ENCODE measurements at places on chromosomes 3 and 15.
A peak's percentile ranks its signal among the peaks of the same experiment; 100 is the strongest.

DNA sequence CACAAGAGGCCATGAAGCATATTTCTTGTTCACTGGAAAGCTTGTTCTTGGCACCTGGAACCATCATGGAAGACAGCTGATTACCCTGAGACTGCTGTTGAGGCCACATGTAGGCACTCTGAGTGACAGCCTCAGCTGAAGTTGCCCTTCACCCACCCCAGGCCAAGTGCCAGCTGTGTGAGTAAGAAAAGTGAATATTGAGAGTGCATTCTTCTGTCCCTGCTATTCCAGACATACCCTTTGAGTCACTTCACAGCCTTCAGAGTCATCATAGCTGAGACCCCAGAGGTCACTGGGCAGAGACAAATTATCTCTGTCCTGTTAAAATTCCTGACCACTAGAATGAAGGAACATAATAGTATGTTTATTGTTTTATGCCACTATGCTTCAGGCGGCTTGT lies 79.6 kb downstream of the NFKBIZ start:
- no peak for DNase-seq

- DNase-seq = no peak
These were observed 200.1 kb downstream of the SLC9A9 start for GRCh38 chr3:143648218-143648617.

GRCh38 chr3:96209699-96210098 lies 604.7 kb upstream of the EPHA6 start:
- DNase-seq = no peak

DNA sequence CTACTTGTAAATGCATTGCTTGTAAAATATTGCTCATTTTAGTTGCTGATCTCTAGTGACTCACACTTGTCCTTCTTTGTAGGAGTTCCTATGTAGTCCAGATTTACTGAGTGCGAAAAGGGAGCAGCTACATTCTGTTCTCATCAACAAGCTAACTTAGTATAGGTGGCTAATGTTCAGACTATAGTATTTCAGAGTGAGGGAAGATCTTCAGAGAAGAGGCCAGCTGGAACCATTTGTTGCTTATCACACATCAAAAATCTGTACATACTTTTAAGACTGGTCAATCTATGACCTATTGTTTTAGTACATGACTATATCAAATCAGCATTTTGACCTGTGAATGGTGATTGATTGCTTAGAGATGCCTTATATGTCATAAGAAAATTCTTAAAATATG lies 71.3 kb upstream of the THSD4 start:
- no peak for DNase-seq

DNA sequence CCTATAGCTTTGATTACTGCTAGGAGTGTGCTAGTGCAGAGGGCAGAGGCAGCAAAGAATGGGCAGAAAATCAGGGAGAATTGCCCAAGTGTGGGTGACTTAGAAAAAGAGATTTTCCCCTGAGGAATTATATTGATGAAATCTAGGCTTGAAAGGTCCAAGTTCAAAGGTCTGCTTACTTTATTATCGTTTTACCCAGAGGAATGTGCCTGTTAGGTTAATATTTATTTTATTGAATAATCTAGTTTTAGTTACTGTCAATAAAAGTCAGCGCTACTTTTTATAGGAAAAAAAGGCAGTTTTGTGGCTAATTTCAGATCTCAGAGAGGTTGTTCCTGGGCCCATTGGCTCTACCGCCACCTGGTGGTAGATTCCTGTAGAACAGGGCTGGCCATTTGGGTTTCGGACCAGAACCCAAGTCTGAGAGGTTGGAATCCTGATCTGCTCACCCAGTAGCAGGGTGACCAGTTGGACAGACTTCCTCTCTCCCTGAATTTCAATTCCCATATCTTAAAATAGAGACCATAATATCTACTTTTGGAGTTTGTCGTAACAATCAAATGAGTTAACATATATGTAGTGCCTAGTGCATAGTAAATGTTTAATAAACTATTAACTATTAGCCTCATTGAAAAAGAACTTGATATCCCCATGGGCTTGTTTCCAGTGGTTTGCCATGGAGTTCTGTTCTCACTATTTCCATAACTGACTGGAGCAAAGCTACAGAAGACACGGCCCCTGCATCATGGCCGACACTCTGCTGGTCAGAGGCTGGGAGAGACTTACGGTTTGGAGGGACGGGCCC lies 62.7 kb upstream of the ZNF148 start:
- peak; percentile 35 for DNase-seq

GRCh38 chr3:30227571-30228301 lies 378.7 kb upstream of the TGFBR2 start:
- no peak for DNase-seq

GRCh38 chr3:16171825-16172224 lies 2.7 kb upstream of the GALNT15 start:
- no peak for DNase-seq

GRCh38 chr3:52299879-52300611 lies 12.4 kb downstream of the GLYCTK start:
- no peak for DNase-seq

GRCh38 chr3:172152874-172153273 lies 113.5 kb downstream of the FNDC3B start:
- DNase-seq = no peak

DNA sequence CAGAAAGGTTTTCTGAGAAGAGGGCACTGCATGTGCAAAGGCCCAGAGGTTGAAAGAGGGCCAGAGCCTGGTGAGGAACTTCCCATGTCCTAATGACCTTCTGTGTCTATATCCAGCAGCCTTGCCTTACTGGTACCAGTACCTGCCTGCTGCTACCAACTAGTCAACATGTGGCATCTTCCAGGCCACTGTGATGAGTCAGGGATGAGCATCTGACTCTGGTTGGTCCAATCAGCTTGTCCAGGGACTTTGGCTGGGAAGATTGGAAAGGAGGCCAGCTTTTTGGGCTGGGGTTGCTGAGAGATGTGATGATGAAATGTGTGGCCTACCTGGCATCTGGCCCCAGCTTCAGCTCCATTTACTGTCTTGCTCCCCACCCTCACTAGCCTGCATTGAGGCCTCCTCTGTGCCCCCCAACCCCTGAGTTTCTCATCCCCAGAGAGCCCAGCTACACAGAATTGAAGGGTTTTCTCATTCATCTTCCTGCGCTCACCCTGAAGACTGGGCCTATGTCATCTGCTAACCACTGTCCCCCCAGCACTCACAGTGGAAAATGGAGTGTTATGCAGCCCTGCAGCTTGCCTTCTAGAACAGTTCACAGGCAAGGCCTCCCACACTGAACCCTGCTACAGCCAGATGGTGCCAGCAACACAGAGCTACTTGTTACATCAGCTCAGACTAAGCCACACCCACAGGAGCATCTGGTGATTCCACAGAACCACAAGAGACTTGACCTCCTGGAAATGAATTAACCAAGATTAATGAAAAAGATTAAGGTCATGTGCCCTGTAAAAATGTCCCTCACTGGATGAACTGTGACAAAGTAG lies 1.3 kb upstream of the TWF2 start:
- no peak for DNase-seq

- no peak for DNase-seq
These were observed 17.9 kb upstream of the SATB1 start for GRCh38 chr3:18442756-18443664.

DNA sequence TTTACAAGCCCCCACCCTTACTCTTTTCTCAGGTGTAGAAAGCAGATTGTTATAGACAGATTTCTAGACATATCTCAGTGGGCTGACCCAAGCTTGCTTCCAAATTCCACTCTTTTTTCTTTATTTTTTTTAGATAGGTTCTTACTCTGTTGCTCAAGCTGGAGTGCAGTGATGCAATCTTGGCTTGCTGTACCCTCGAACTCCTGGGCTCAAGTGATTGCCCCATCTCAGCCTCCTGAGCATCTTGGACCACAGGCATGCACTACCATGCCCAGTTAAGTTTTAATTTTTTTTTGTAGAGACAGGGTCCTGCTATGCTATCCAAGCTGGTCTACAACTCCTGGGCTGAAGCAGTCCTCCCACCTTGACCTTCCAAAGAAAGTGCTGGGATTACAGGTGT lies 53.5 kb upstream of the ADAMTS9 start:
- DNase-seq = no peak

- DNase-seq = no peak
These were observed 653.6 kb downstream of the NSUN3 start for GRCh38 chr3:94716326-94717018.

DNA sequence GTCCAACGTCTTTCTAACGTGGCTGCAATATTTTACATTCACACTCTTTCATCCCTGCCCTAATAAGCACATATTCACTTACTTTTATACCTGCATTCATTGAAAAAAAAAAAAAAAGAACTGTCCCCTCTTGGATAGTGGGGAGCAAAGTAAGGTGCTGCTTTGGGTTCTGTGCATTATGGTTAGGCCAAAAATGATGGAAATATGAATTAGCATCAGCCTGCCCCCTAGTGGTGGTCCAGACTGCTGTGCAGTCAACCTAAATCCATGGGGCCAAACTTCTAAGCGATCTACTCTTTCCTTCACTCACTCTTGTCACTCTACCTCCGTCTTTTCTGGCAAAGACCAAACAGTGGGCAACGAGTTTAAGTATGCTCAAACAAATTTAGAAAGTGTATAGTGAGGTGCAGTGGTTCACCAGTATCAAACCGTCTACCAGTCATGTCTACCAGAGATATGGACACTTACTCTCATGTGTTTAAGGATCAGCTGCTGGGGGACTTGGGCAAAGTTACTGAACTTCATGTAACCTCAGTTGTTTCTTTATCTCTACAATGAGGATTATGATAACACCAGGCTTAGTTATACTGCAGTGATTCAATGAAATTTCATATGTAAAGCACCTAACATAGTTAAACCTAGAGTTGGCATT lies 61.5 kb upstream of the GRM7 start:
- DNase-seq = no peak

DNA sequence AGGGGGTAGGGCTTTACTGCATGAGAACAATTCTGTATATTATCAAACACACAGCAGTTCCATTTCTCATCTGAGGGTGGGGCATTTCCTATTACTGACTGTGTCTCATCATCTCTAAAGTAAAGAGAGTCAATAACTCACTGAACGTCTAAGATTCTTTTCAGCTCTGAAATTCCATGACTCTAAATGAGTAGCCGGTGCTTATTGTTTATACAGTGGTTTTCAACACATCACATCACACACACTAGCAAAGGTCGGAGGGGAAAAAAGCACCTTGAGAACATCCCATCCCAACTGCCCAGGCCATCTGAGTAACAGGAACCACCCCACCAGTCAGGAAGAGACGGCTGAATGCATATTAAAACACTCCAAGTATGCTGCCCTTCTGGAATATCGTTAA lies 196.0 kb downstream of the SUCLG2 start:
- DNase-seq = no peak

DNA sequence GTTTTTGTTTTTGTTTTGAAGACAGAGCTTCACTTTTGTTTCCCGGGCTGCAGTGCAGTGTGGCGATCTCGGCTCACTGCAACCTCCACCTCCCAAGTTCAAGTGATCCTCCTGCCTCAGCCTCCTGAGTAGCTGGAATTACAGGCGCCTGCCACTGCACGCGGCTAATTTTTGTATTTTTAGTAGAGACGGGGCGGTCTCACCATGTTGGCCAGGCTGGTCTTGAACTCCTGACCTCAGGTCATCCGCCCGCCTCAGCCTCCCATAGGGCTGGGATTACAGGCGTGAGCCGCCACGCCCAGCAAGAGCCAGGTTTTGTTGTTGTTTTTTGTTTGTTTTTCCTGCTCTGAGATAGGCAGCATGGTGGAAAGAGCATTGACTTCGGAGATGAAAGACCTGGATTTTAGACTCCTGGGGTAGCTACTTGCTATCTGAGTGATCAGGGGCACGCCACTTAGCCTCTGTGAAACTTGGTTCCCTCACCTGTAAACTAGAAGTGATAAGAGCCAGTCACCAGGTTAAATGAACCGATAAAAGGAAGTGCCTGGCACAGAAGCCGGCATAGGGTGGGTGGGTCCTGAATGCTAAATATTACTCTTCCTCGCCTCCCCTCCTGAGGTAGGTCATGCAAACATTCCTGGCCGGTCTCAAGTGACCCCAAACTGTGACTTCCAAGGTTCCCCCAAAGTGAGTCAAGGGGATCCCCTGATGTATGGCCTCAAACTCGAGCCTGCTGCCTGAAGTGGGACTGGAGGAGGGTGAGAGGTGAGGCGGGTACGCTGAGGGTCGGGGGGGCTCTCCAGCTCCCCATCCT lies 62.9 kb upstream of the MCF2L2 start:
- DNase-seq = no peak

DNA sequence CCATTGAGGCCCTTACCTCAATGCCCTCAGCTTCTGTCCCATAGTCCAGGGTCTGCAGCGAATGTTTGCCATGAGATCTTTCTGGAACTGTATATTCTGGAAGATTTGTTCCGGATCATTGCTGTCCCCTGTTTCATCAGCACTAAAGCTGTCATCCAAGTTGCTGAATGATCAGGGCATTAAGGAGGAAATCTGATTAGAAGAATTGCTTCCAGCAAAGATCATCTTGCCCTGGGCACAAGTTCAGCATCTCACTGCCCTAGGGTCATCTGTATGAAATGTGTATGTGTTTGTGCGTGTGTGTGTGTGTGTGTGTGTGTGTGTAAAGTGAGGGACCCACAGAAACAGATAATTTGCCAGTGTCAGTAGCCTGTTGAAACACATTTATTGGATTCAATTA lies 1.4 kb downstream of the TMC3 start:
- DNase-seq = no peak

DNA sequence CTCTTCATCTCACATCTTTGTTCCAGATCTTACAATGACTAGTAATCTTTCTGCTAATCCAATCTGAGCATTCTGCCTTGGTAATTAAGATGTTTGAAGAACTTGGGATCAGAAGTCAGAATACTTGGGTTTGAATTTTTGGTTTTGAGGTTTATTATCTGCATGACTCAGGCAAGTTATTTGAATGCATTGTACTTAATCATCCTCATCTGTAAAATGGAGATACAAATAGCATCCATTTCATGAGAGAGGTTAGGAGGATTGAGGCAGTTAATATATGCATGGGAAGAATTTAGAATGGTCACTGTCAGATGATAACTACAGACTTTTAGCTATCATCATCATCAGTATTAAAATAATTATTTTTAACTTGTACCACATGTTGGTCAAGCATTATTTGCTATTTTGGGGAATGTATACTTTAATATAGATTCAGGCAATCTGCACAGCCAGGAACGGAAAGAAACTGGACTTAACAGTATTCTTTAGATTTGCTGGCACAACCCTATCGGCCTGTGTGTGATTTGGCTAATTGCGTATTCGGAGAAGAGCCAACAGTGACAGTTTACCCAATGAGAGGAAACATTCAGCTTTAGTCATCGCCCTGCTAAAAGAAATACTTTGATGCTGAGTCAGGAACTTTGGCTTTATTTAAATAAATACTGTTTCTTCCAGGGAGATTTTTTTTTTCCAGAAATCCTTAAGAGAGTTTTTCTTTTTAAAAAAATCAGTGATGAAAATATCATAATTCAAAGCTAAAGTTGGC lies 600.0 kb downstream of the ROBO1 start:
- DNase-seq = no peak

- DNase-seq = no peak
These were observed 2.8 kb downstream of the MAP4 start for GRCh38 chr3:48013288-48013980.

DNA sequence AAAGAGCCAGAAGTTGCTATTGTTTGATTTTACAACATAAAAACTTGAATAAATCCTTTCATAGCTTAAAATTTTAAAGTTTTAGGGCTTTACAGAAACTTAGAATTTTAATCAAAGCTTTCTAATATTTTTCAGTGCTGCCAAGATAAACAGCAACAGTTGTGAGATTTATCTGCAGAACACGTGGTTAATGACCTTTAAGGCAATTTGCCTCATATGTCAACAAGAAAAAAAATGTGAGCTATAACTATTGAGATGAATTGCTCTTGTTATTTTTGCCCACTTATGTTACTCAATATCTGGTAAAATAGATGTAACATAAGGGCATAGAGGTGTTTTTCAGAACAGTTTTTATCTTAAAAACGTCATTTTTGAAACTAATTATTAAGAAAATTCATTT lies 96.7 kb upstream of the NECTIN3 start:
- DNase-seq = no peak

Measured in stimulated activated CD4-positive, alpha-beta T cell treated with anti-CD3 and anti-CD28 coated beads, TNF-alpha, amount 100 ng/mL, for 24 hours (primary cell).